Sigmoid colon (tissue), 7 donors: ENCODE measurements at places on chromosomes 13 and 19. TPM values are rescaled to one million over a fixed set of nuclear protein-coding genes. Genes with fewer than 3 reads are reported as not detected.
A peak's percentile ranks its signal among the peaks of the same experiment; 100 is the strongest.

GRCh38 chr13:21748166-21748565, 77.3 kb downstream of the FGF9 start:
- no peak overlapping the region for H3K4me3 ChIP-seq
- no peaks in the 10 kb centered on the region for H3K36me3 ChIP-seq
- H3K4me1 ChIP-seq = peaks cover 6% of the 10 kb centered on the region
- DNase-seq = no peak
- no peak overlapping the region for H3K27ac ChIP-seq

DNA sequence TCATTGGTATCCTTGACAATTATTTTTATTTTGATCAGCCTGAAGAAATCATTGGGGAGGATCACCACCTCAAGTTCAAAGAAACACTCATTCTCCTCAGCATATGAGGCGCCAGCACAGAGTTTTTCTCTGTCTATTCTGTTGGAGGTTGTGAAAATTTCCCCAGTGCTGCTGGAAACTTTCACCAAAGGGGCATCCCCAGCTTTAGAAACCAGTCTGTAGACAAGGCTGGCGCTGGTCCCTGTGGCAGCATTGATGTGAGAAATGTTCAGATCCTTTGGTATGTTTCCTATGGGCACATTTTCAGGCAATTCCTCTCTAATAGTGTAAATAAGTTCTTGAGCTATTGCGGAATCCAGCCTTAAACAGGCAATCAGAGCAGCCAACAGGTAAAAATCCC, 2.1 kb downstream of the PCDH9 start:
- H3K27me3 ChIP-seq = no peaks in the 10 kb centered on the region
- no peak for DNase-seq
- no peaks in the 10 kb centered on the region for H3K4me1 ChIP-seq
- peak overlapping the region; percentile 84 for H3K4me3 ChIP-seq
- no peak overlapping the region for H3K27ac ChIP-seq

DNA sequence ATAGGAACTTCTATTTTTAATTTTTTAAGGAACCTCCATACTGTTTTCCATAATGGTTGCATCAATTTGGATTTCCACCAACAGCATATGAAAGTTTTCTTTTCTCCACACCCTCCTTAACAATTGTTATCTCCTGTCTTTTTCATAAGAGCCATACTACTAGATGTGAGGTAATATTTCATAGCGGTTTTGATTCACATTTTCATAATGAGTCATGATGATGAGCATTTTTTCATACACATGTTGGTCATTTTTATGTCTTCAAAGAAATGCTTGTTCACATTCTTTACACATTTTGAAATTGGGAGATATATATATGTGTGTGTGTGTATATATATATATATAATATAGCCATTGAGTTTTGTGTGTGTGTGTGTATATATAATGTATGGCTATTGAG, 420.3 kb upstream of the PCDH9 start:
- no peaks in the 10 kb centered on the region for H3K36me3 ChIP-seq
- no peak for DNase-seq
- no peaks in the 10 kb centered on the region for H3K4me1 ChIP-seq
- H3K27me3 ChIP-seq = no peaks in the 10 kb centered on the region
- no peak overlapping the region for H3K27ac ChIP-seq

The PRX gene
- total RNA-seq = 5.0 TPM

GRCh38 chr13:76929851-76930374, 18.4 kb upstream of the ACOD1 start:
- H3K4me1 ChIP-seq = no peaks in the 10 kb centered on the region
- H3K27ac ChIP-seq = no peak overlapping the region
- no peaks in the 10 kb centered on the region for H3K36me3 ChIP-seq
- DNase-seq = no peak

The FUT1 gene
- 0.49 TPM for total RNA-seq

DNA sequence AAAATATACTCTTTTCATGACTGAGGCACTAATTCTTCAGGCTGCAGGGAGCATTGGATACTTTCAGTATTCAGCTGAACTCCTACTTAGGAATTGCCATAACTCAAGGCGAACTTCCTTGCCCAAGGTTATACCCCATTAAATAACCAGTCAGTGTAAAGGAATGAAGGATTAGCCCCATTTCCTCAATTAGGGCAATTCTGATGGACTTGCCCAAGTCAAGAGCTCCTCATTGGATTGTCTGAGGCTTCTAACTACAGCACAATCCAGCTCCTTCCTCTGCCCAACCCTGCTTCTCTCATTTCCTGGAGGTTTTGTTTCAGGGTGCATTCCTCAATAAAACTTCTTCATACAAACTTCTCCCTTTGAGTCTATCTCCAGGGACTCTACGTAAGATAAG, 329.2 kb downstream of the LIG4 start:
- no peaks in the 10 kb centered on the region for H3K27me3 ChIP-seq
- no peaks in the 10 kb centered on the region for H3K4me1 ChIP-seq
- no peak overlapping the region for H3K4me3 ChIP-seq
- no peaks in the 10 kb centered on the region for H3K36me3 ChIP-seq
